ENCODE measurements at places on chromosomes 3 and 15.

DNA sequence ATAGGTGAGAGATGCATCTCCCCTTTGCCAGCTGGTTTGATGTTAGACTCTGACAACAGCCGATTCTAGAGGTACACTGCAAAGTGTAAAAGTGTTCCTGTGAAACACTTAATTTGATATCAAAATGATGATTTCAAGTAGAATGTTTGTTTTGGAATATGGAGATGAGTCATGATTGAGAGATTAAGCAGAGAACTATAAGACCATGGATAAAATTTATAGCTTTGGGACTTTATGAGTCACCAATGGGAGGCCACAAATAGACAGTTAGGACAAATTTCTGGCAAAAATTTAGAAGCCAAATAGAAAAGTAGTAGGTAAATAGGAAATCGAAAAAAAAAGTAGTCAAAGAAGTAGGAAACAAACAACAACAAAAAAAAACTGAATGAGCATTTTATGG is 672.5 kb downstream of the NSUN3 start:
- peak; percentile 41 for DNase-seq

DNA sequence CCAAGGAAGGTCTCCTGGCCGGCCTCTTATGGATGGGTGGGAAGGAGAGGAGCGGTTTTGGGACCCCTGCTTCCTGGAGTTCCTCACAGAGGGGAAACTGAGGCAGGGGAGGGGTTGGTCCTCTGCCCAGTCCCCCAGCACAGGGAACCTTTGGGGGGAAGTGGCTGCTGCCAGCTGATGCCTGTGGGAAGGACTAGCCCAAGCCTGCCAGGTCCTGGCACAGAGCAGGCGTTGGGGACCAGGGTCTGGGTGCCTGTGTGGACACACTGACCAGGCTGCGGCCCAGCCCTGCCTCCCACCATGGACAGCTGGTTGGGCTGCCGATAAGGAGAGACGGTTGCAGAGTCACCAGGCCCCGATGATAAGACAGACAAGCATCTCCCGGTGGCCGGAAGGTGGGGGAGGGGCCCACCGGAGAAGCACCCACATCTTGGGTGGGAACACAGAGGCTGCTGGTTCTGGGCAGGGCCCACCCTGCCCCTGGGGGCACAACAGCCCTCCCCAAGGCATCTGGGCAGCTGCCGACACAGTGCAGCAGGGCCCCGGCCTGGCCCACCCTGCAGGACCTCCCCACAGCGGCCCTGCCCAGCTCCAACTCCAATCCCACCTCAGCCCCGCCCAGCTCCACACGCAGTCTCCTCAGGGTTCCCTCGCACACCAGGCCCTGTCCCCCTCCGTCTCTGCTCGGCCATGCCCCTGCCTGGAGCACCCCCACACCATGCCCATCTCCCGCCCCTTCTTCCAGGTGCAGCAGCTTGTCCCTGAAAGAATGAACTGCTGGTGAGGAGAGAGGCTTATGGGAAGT is 50.7 kb downstream of the DNAJB8 start:
- no peak for DNase-seq

DNA sequence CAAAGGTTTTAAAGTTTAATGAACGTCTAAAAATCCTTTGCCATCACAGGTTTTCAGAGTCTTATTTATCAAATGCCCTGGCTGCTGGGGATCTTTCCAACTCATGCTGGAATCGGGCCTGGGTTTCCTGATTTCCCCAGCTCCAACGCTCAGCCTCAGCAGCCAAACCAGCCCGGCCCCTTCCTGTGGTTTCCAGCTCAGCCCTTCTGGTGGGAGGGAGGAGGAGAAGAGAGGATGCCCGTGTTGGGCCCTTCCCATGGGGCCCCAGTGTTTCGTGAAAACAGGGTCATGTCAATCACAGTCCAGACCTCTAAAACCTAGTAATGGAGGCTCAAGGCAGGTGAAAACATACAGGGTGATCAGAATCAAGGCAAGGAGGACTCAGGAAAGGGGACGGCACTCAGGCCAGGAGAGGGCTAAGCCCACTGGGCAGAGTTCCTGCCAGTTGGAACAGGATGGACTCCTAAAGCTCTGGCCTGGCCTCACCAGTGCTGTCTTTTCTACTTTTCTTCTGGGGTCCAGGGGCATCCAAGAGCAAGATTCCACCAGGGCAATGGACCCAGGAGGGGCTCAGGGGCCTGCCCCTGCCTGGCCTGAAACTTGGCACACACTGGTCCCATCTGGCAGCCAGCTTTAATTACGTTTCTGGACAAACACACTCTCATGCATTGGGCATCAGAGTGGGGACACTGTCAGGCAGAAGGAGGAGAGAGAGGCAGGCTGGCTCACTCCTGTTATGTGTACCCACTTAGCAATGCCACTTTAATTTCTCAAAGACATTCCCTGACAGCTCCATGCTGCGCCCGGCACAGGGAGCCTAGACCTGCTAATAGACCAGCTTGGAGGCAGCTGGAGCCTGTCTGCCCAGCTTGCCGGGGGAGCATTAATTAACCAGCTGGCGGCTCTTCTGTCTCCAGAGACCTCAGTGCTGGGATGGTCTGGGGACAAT is 194.6 kb downstream of the FAM43A start:
- DNase-seq: no peak

GRCh38 chr3:101879102-101879501 is 29.8 kb downstream of the NFKBIZ start:
- DNase-seq: no peak

DNA sequence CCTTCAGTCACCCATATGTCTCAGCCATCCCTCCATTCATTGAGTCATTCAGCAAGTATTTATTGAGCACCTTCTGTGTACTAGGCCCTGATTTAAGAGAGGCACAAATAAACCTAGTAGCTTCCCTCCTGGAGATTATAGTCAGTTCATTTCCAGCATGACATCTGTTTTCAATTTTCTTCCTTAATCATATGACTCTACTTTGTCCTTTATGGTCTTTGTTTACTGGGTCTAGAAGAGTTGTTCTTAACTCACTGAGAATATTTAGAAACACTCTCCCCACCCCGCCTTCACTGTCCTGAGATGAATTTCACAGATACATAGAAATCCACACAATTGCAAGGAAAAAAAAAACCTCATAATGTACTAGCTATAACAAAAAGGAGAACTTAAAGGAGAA is 44.8 kb upstream of the ADAMTS9 start:
- DNase-seq: no peak

- no peak for DNase-seq
These were observed 137.9 kb upstream of the LRIG1 start for GRCh38 chr3:66638717-66639116.

GRCh38 chr3:58492494-58492905 is 604 bp downstream of the KCTD6 start:
- no peak for DNase-seq

DNA sequence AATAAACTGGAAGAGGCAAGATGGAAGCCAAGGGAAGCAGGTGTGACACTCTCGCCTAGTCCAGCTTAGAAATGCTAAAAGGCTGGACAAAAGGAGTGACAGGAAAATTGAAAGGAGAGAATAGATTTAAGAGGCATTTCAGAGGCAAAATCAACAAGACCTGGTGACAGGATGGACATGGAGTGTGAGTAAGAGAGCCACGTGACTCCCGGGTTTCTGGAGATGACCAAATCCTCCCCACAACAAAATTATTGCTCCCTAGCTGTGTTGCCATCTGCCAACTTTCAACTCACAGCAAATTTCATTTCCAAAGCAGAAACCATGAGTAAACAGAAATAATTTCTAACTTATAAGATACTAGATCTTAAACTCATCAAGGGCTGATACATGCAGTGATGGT is 52.6 kb downstream of the MTHFS start:
- DNase-seq: peak; percentile 18

- DNase-seq: no peak
These were observed 130.2 kb upstream of the COL8A1 start for GRCh38 chr3:99508191-99508590.

DNA sequence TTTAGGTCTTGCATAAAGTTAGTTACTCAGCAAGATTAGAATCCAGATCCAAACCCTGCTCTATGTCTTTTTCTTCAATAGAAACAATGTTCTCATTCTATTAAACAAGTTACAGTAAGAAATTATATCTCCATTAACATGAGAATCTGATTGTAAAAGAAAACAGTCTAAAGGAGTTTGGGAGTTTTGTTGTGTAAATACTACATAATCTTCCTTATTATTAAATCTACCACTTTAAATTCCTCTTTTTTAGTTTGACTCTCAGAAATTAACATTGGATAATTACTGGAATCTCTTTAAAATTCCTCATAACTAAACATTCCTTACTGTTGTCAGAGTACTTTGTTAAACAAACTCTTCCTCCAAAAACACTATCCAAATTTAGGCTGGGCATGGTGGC is 1.7 kb upstream of the GOLIM4 start:
- no peak for DNase-seq

Measured in amniotic epithelial cell (primary cell).